ENCODE measurements at places on chromosomes 1 and 21. TPM values are rescaled to one million over a fixed set of nuclear protein-coding genes. Genes with fewer than 3 reads are reported as not detected.
A peak's percentile ranks its signal among the peaks of the same experiment; 100 is the strongest.

- DNase-seq, result no peak
Observed at GRCh38 chr21:28751176-28751575, 241.5 kb downstream of the LTN1 start.

DDAH1 gene
- total RNA-seq, result 72.0 TPM

DNA sequence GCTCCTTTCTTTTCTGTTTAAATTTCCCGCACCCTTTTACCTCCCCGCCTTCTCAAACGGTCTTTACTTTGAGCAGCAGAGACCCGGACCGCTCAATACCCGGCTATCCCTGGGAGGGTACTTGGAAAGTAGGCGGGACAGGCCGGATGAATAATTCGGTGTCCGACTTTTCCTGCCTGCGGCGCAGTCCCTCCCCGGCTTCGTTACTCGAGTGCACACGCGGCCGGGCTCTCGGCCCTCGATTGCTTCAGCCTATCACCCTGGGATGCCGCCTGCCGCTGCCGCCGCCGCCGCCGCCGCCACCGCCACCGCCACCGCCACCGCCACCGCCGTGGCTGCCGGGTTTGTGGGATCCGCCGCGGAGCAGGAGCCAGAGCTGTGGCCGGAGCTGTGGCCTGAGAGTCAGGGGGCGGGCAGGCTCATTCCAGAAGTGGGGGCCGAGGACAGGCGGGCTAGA is 382 bp upstream of the RASAL2 start:
- DNase-seq, result peak; percentile 96

TPR gene
- 107 TPM for total RNA-seq

DNA sequence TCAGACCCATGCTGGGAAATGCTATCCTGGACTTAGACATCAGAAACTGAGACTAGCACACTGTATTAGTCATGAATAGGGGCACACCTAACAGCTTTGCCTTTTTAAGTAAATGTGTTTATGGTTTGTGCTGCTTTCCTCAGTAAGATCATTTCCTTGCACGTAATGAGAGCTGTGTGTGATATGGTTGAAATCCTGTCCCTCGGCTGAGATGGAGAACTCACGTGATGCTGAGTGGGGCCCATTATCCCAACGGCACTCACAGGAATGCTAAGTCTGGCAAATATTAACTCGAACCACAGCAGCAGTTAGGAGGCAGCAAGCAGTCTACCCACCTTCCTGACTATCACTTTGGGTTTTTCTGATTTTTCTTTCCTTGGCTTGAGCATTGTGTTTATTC is 38.2 kb downstream of the BCL9 start:
- DNase-seq, result no peak

- DNase-seq, result no peak
Observed at GRCh38 chr1:183942933-183943693, 94.4 kb downstream of the COLGALT2 start.

GRCh38 chr1:68103884-68104554 is 53.6 kb upstream of the DIRAS3 start:
- peak; percentile 71 for DNase-seq
